ENCODE measurements at places on chromosomes 12 and 14.

- no peak for DNase-seq
Observed at GRCh38 chr12:75854681-75855309, 176.8 kb downstream of the PHLDA1 start.

GRCh38 chr14:102297436-102298170 lies 7.4 kb downstream of the MOK start:
- DNase-seq, result no peak

GRCh38 chr12:82182601-82183190 lies 175.5 kb downstream of the CCDC59 start:
- DNase-seq, result no peak

DNA sequence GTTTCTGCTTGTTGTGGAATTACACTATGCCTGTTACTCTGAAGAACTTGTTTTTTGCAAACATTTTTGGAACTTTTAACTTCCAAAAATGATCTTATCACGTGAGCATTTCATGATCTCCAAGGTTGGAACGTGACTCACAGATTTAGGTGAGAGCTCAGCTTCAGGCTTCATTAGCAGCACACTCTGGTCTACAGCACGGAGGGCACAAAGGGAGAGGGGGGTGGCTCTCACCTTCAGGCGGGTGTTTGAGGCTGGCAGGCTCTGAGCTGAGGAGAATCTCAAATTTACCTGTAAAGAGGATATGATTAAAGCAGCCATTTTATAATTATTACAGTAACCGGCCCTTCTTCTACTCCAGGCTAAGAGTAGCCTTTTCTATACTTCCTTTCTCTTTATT lies 45.3 kb upstream of the PZP start:
- peak; percentile 22 for DNase-seq

DNA sequence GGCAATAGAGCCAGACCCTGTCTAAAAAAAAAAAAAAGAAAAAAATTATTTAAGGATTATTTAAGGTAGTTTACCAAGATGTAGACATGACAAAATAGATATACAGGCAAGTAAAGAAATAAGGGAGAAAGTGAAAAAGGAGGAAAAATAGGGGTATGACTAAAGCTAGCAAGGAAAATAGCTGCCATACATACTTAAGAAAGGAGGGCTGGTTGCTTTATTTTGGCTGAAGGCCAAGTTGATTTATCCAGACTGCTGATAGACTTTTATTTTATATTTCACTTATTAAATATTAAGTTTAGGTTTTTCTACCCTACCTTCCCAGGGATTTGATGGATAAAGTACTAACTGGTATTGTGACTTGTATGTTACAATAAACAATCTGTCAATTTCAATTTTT lies 8.3 kb upstream of the AEBP2 start:
- DNase-seq, result no peak

DNA sequence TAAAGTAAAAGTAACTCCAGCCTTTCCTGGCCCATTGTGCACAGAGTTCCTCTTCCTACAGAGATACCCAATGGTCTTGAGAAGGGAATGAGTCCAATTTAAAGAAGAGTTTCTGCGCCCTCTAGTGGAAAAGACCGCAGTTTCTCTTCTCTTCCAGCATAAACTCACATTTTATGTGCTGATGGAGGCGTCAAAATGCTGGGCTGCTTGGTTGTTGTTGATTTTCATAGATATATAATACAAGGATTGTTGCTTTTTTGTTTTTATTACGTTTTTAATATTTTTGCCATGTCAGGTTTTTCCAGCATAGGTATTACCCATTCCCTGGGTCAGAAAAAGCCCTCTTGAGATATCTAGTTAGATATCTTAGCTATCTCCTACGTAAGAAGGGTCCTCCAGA lies 356.9 kb upstream of the STXBP6 start:
- DNase-seq, result peak; percentile 52

DNA sequence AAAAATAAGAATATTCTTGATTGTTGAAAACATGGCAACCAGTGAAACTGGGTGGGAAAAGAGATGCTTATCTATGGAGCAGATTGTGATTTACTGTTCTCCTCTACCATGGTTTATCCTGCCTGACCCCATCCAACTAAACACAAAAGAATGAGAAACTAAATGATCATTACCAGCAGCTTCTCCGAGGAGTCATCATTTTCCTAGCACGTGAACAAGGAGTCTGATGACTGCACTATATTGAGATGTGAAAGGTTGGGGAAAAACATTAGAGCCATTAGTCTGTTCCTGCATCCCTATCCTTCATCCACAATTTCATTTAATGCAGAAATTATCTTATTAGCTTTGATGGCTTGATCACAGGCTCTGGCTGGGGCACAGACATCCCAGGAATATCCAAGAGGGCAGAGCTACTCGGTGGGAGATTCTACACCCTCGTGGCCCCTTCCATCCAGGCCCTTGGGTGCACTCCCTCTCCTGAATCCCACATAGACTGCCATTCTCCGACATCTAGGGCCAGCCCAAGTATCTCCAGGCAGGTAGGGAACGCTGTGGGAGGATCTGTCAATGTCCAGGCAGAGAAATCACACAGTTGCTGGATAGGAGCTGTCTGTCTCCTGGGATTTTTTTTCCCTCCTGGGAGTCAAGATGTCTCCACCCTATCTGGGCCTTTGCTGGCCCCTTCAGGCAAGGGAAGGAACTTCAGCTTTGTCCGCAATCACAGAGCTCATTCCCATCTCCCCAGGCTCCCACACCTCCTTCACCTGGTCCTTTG lies 43.3 kb upstream of the DHRS4 start:
- peak; percentile 86 for DNase-seq

DNA sequence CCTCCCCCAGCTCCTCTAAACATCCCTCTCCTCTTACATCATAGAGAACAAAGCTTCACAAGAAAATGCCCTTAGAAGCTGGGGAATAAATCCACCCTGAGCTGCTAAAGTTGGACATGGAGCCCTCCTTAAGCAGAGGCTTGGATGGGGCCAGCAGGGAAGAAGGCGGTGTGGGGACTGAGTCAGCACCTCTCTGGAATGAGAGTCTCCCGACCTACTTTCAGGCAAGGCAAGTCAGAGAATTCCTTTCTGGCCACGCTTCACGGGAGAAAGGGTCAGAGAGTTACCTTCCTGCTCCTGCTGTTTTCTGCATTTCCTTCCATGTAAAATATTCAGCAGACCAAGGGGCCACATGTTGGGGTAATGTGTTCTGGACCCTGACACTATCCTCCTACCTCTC lies 113.3 kb upstream of the PRB2 start:
- DNase-seq, result no peak

GRCh38 chr12:124371366-124371765 lies 76.5 kb downstream of the RFLNA start:
- DNase-seq, result no peak

DNA sequence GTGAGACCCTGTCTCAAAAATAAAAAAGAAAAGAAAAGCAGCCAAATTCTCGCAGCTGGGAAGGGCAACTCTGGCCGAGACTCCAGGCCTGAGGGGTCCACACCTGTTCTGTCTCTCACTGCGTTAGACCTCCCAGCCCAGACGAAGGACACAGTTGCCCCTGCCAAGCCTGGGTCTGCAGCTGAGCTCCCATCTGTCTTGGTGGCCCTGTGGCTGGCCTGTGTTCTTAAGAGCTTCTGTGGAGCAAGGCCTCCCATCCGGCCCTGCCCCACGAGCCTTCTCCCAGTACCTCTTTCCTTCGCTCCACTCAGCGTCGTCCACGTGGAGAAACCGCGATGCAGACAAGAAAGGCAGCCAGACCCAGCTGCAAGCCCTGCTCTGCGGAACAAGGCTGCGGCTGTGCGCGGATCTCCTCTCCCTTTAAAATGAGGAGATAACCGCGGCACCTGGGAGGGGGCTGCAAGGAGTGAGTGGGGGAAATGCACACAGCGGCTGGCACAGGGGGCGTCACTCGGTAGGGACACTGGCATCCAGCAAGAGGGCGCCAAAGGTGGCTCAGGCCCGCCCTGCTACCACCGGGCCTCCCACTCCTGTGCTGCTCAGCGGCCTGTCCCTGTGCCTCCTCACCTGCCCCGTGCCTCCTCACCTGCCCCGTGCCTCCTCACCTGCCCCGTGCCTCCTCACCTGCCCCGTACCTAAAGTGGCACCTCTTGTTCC lies 42.4 kb downstream of the LRRC74A start:
- peak; percentile 68 for DNase-seq

DNA sequence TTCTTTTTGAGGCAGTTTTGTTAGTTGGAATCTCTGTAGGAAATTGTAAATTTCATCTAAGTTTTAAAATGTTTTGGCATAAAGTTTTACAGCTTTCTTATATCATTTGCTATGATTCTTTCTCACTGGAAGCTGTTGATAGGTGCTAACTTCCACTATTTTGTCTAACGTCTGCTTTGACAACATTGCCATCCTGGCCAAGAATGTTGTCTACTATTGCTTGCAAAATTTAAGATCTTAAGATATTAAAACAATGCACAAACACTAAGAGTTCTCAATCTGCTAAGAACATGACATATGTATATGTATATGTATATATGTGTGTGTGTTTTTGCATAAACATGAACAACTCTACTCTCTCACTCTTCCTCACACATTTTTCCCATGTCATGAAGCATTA lies 64.1 kb upstream of the MDGA2 start:
- no peak for DNase-seq

DNA sequence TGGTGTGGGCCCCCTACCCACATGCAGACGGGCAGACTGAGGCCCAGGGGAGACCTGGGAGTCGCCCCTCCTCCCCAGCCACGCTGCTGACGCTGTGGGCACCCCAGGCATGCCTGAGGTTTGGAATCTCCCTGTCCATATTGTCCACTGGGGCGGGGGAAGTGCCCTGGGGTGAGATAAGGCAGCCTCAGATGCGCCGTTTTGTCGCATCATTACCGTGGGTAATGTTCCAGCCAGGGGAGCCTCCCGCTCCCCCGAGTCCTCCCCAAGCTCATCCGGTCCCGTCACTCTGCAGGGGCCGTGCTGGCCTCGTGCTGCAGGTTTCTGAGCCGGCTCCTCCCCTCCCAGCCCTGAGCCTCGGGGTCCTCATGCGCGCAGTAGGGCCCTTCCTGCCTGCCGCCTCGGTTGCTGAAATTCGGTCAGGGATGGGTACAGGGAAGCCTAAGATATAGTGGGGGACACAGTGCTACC lies 11.4 kb downstream of the INF2 start:
- peak; percentile 81 for DNase-seq

DNA sequence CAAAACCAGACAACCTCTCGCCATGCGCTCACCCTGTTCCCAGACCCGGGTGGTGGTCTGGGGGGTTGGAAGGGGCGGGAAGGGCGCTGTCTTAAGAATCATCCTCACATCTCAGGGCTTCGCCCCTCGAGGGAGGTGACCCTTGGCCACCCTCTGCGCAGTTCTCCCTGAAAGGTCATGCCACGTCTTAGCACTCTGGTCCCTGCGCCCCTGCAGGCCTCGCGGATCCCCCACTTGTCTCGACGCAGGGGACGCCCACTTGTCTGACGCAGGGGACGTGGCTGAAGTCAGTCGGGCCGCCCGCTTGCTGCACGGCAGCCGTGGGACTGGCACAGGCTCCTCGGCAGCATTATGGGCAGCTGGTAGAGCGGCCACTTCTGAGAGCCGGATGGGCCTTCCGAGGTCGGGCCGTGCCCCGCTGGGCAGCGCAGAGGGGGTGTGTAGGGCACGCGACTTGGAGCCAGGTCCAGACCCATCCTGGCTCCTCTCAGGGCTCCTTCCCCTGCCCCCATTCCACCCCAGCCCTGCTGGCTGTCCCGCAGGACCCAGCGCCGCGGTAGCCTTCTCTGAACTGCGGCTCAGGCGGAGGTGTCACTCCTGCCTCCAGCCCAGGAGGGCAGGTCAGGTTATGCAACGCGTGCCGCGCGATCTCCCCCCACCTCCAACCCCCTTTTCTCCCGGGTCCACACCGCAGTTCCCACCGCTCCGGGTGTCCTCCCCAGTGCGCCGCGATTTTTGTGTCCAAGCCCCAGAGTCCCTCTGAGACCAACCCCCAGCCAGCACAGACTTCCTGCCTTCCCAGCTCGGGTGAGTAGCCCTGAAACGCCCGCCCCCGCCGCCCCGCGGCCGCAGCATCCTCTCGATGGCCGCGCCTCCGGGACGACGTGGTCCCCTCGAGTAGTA lies 40.9 kb upstream of the CAPRIN2 start:
- DNase-seq, result peak; percentile 82

- no peak for DNase-seq
Observed at GRCh38 chr14:68574906-68575305, 218.0 kb downstream of the ZFP36L1 start.

- DNase-seq, result no peak
Observed at GRCh38 chr12:55060470-55060869, 40.7 kb downstream of the NEUROD4 start.

DNA sequence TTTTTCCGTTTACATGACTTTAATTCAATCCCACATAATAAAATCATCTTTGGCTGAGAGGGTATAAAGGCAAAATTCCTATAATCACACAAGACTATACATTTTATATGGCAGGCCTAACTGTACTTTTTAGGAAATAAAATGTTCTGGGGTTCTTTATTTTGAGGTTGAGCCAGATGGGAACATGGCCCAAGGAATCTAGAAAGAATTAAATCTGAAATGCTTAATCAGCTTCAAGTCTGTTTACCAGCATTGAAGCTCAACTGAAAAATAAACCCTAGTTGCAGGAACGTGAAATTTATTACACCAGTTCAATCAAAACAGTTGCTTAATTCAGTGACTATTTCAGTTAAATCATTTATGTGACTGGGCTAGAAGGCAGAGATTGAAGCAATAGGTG lies 191.0 kb upstream of the BTG1 start:
- DNase-seq, result no peak

GRCh38 chr12:6703631-6704030 lies 3.0 kb upstream of the PIANP start:
- peak; percentile 82 for DNase-seq

DNA sequence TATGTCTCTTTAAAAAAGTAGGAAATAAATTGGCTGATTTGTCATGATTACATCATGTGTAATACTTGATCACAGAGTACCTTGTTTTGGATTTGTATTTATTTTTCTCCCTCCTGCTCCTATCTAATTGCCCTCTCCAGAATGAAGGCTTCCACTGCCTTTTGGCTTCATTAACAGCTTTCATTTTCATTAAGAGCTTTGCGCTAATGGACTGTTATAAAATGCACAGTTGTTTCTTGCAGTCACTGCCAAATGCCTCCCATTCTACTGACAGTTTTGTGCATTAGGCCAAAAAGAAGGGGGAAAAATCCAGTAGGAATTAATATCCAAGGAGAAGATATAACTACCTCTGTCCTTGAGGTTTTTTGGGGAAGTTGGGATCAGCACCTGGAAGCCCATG lies 159.2 kb downstream of the NRXN3 start:
- no peak for DNase-seq

GRCh38 chr12:7451756-7452155 lies 7.8 kb upstream of the CD163L1 start:
- DNase-seq, result no peak

- no peak for DNase-seq
Observed at GRCh38 chr14:24277606-24278321, 6.4 kb upstream of the RABGGTA start.

DNA sequence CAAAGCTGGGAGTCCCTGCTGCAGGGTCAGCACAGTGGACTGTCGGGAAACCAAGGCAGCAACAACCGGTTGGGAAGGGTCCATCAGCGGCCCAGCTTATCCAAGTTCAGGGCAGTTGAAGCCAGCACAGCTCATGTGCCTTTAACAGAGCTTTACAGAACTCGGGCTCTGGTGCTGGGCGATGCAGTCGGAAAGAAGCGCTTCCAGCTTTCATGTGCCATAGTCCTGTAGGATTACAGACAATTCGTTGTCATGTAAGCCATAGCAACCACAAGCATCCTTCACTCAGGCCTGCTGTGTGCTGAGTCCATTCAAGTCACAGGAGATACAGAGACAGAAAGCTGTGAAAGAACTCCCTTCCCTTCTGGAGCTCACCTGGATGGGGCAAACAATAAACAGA lies 3.5 kb upstream of the FAM181A start:
- DNase-seq, result no peak
